ENCODE measurements at places on chromosomes 4 and X.

DNA sequence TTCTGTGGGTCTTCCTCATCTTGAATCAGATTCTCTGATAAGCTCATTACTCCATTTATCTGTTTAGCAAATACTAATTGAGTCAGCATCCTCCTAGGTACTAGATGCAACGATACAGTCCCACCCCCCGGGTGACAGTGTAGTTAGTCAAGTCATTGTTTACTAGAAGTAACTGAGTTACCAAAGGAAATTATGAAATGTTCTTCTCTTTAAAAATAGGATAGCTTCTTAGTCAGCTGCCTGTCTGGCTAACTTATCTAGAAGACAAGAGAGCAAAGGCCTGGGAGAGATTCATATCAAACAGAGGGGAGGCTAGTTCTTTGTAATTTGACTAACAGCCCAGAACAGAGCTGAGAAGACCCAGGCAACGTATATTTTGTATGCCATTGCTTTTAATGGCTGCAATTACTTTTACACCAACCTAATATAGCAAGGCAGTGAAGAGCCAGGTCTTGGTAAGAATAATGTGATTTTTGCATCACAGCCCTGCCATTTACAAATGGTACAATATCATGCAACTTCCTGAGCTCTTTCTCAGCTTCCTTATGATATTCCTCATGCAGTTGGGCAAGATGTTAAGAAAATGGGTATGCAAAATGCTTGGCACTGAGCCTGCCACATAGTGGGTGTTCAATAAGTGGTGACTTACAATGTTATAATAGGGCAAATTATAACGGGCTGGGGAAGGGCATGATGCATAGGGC lies 149.9 kb downstream of the CHIC2 start:
- no peak for DNase-seq

DNA sequence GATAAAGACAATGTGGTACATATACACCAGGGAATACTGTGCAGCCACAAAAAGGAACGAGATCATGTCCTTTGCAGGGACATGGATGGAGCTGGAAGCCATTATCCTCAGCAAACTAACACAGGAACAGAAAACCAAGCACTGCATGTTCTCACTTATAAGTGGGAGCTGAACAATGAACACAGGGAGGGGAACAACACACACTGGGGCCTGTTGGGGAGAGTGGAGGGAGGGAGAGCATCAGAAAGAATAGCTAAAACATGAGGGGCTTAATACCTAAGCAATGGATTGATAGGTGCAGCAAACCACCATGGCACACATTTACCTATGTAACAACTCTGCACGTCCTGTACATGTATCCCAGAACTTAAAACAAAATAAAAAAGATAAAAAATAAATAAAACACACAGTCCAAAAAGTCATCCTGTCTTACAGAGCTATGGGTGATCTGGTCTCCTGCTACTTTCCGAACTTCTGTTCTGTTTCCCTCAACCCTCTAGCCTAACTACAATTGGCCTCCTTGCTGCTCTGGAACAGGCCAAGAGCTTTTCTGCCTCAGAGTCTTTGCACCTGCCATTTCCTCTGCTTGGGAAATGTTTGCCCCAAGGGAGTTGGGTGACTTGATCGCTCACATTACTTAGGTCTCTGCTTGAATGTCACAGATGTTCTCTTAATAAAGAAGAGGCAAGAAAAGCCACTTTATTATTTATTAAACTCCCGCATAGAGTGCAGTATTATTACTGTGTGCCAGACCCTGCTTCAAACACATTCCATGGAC lies 1.1 kb upstream of the CD38 start:
- no peak for DNase-seq

DNA sequence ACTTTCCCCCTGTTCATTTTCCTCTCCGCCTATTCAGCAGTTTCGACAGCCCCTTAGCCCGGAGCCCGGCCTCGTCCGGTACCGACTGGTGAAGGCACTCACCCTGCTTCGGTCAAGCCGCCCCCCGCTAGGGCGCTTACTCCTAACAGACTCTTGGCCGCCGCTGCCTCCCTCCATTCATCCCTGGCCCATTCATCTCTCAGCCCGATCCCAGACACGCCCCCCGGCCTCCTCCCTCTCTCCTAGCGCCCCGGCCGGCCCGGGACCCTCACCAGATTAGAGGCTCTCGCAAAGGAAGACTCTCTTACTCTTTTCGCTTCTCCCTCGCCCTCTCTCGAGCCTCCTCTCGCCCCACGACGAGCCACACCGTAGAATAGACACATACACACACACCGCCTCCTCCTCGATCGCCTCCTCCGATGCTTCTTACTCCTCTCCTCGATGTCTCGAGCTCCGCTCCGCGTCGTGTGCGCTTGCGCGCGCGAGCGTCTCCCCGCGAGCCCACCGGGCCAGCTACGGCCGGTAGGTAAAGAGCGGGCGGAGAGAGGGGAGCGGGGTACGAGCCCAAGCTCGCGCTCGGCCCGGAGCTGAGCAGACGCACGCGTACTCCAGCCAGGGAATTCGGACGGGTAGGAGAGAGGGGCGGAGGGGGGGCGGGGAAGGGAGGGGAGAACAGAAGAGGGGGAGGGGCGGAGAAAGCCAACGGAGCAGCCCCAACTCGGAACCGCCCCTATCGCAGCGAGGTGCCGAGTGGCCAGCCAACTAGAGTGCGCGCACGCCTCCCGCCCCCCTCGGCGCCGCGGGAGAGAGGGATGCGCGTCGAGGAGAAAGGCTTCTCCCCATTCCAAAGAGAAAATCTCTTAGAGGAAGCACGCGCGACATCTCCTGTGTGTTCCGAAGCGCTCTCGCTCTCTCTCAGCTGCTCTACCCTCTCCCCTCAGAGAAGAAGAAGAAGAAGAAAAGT lies at the start of gene WNK3:
TSS of gene WNK3 (minus strand) at position 633 of the 964 bp plus-strand sequence.
- DNase-seq: peak; percentile 27

DNA sequence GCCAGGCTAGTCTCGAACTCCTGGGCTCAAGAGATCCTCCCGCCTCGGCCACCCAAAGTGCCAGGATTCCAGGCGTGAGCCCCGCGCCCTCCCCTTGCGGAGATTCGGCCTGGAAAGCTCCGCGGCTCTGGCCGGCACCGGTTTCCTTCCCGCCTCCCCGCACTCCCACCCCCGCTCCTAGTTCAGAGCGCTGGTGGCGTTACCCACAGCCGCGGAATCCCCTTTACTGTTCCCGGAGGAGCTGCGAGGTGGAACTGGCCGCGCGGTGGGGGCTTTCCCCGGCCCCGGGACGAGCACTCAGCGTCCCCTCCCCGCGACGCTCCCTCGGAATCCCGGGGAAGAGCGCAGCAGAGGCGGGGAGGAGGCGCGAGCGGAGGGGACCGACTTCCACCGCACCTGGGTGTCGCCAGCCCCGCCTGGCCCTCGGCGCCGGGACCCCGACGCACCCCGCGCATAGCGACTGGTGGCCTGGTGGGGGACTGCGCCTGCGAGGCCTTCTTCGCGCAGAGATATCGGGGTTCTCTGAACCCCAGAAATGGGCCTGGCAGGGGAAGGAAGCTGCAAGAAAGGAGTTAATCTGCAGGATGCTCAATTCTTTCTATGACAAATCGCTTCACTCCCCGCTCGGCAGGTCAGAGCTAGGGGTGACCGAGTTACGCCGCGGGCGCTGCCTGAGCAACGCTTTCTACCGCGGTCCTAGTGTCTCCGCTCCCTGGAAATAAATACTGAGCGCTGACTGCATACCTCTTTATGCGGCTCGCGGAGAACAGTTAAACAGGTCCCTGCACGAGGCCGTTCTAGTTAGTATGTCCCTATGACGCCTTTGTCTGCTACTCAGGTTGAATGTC lies 14.6 kb upstream of the SLC25A4 start:
- no peak for DNase-seq

GRCh38 chr4:36509845-36510244 lies 228.4 kb downstream of the DTHD1 start:
- DNase-seq: no peak

DNA sequence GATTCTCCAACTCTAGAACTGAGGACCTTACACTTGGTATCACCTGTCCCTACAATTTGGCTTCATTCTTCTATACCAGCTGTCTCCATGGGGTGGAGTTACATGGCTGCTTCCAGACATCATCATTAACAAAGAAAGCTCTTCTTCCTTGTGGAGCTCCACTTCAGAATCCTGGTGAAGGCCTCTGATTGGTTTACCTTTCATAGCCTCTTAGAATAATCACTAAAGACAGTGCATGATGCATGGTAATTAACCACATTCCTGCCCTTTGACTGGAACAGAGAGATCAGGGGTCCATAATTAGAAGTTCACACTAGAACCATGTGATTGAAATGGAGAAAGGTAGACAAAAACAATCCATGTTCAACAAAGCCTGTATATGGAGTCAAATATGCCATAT lies 112.6 kb upstream of the ZNF827 start:
- DNase-seq: no peak

- DNase-seq: no peak
These were observed 127.1 kb downstream of the FBXO8 start for GRCh38 chr4:174156239-174156826.

GRCh38 chrX:143788265-143788664 lies 67.7 kb upstream of the SPANXN2 start:
- DNase-seq: no peak

DNA sequence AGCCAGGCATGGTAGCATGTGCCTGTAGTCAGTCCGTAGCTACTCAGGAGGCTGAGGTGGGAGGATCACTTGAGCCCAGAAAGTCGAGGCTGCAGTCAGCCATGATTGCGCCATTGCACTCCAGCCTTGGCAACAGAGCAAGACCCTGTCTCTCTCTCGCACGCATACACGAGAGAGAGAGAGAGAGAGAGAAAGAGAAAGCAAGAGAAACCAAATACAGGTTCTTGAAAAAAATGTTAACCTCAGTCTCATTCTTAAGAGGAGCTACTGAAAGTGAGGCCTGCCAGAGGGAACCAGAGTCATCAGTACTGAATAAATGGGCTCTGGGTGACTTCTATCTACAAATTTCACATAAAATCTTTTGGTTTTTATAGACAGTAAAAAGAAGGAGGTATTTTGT lies 42.9 kb downstream of the KIAA0232 start:
- no peak for DNase-seq

DNA sequence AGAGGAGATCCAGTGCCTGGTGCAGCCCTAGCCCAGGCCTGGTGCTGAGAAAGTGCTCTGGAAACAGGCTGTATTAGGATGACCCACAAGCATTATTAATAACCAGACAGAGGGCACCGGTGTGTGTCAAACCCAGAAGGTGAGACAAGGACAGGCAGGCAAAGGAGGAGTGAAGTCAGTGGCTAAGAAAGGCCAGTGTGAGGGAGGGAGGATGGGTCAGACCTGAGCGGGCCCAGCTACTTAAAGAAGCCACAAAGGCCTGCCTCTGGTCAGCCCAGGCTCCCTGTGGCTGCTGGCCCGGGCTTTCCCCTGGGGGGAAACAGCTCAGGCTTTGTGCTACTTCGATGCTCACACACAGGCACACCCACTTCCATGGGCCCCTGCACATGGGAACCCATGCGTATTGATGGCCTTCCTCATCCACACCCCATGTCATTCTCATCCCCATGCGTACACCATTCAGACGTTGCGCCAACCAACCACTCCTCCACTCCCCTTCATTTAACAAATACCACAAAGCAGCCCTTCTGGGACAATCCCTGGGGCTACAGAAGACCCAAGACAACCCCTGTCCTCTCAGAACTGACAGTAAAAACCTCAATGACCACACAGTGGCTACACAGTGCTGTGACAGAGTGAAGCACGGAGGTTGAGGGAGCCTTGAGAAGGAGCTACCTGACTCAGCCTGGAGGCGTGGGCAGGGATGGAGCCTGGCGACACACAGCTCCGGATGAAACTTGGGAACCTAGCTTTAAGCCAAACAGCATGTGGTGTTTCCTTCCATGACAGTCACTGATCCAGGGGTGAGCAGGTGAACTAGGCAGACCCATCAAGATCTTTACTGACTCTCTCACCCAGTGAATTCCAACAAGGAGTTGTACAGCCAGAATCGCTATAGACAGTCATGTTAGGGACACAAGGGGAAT lies 24.9 kb upstream of the MTM1 start:
- DNase-seq: no peak

GRCh38 chr4:168765726-168766125 lies 244.3 kb downstream of the CBR4 start:
- DNase-seq: no peak
